Activated CD4-positive, alpha-beta T cell treated with anti-CD3 and anti-CD28 coated beads for 36 hours (primary cell): ENCODE measurements at places on chromosomes 6 and 20.

- DNase-seq: no peak
These were observed 320.5 kb downstream of the DHX35 start for GRCh38 chr20:39282619-39283092.

DNA sequence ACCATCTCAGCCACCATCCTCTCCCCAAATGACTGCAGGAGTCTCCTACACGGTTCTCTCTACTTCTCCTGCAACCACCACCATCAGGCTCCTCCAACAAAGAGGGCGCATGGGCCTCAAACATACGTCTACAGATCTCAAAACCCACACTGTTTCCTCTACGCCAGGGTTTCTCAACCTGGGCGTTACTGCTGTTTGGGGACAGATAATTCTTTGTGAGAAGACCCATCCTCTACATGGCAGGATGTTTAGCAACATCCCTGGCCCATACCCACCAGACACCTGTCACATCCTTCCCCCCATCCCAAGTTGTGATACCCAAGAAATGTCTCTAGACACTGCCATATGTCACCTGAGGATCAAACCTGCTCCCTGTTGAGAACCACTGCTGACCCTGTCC lies 45.0 kb downstream of the ELMO2 start:
- peak; percentile 43 for DNase-seq

GRCh38 chr6:26408828-26409730 lies 7.0 kb downstream of the BTN3A1 start:
- no peak for DNase-seq

GRCh38 chr20:59143326-59143725 lies 20.3 kb upstream of the ZNF831 start:
- no peak for DNase-seq

GRCh38 chr6:10389739-10390494 lies 25.0 kb downstream of the TFAP2A start:
- DNase-seq: no peak

DNA sequence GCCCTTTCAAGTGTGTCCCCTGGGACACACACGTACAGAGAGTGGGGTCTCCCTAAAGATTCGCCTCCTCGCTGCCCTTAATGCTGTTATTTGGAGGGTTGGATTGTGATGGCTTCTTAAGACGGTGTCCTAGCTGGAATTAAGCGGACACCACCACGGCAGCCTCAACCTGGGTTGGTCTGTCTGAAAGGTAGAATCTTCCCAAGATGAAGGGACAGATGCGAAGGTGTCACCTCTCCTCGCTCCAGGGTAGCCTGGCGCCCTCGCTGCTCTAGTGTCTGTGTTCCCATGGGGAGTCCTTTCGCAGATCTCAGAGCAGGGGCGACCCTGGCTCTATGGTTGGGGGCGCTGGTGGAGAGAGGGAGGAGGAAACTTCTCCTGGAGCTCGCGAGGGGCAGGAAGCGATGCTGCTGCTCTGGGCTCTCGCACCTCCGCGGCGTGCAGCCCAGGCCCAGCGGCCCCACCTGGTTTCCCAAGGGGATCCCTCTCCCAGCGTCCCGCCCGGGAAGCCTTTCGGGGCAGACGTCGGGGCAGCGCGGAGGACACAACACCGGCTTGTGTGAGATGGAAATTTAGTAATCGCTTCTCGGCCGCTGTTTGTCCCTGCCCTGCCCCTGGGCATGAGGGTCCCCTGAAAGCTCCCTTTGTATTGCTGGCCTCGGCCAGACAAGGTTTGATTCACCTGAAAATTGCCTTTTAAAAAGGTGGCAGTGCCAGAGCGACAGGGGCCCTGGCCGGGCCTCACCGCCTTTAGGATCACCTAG lies 1.7 kb downstream of the RSPO3 start:
- DNase-seq: peak; percentile 8

- peak; percentile 81 for DNase-seq
These were observed at the start of gene ZNF391 for GRCh38 chr6:27388293-27389197. Gene ZNF391 (plus strand): TSS chr6:27388759. CDS start chr6:27400371, 11,612 bp downstream.

DNA sequence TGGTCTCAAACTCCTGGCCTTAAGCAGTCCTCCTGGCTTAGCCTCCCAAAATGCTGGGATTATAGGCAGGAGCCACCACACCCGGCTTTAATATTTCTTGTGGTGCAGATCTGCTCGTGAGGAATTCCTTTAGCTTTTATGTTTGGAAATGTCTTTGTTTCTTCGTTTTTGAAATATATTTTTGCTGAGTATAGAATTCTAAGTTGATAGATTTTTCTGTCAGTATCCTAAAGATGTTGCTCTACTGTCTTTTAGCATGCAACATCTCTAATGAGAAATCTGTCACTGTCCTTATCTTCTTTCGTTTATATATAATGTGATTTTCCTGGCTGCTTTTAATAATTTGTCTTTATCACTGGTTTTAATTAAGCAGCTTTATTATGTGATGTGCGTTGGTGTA lies 75.1 kb downstream of the ZFAND3 start:
- DNase-seq: no peak
